ENCODE measurements at places on chromosomes 5 and 9.

DNA sequence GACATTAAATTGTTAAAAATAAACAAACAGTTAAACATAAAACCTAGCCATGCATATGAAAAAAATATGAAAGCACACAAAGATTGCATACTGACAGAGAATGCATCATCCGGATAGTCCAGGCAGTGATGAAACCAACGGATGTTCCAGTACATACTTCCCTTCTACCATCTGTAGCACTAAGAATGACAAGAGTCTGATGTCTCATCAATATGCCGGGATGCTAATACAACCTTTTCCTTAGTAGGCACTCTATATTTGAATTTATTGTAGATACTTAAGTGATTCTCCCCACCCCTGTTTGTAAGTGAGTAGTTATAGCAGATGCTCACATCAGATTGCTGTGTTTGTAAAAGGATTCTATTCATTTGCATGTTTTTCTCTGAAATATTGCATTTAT is 571.2 kb upstream of the WWC1 start:
- no peak for DNase-seq

GRCh38 chr5:132595624-132596023 is 38.8 kb downstream of the RAD50 start:
- no peak for DNase-seq

GRCh38 chr5:173857234-173857633 is 30.9 kb upstream of the CPEB4 start:
- no peak for DNase-seq

DNA sequence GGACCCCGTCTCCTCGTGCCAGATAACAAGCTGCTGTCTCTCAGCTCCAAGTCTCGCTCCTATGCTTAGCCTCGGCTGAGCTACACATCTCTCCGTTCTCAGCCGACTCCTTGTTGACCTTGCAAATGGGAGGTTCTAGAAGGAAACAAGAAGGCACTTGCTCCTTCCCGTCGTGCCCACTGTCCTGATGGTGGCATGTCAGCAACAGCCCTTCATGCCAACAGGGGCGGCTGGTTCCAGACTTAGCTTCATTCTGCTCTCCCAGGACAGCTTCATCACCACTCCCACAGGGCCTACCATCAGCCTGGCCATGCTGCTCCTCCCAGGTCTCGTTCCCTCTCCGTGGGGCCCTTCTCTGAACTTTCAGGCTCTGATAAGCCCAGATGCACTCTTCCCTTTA is 13.0 kb upstream of the RASGEF1C start:
- no peak for DNase-seq

DNA sequence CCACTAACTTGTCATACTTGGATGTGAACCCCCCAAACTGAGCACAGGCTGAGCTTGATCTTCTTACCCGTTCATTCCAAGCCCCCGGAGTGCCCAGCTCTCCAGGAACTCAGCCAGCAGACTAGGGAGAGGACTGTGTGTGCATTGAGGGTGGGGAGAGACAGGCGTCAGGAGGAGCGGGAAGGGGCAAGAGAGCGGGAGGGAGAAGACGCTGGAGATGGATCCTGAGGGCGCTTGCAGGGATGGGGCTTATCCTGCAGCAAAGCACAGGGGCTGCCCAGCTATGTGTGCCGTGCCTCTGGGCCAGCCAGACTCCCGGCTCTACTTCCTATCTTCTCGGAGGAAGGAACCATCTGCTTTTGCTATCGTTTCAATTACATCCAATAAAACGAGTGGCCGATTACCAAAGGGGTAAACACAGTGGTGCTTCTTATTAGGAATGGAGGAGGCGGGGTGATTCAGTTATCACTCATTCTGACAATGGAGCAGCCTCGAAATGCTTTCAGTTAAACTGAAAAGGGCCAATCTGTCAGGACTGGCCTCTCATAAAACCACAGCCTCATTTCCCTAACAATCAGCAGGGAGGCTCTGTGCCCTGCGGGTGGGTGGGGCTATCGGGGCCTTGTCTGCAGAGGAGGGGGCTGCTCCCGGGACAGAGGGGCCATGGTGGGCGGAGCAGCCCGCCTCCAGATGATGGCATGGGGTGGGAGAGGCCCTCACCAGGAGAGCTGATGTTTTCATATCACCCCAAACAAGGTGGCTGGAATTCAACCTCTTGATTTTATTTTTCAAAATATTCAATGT is 168.2 kb downstream of the DAB2IP start:
- DNase-seq = no peak

GRCh38 chr5:148817606-148818005 is 8.8 kb upstream of the ADRB2 start:
- no peak for DNase-seq

GRCh38 chr5:161513942-161514341 is 32.6 kb downstream of the GABRB2 start:
- no peak for DNase-seq

- no peak for DNase-seq
Observed at GRCh38 chr9:81631218-81631745, 58.1 kb downstream of the TLE1 start.

All from activated CD4-positive, alpha-beta T cell treated with anti-CD3 and anti-CD28 coated beads, Interleukin-2, amount 10 ng/mL, durations not matched to agents 7 days and 5 days (primary cell).